Cerebellar cortex (tissue), 1 donor: ENCODE measurements at places on chromosomes 3 and 15.

DNA sequence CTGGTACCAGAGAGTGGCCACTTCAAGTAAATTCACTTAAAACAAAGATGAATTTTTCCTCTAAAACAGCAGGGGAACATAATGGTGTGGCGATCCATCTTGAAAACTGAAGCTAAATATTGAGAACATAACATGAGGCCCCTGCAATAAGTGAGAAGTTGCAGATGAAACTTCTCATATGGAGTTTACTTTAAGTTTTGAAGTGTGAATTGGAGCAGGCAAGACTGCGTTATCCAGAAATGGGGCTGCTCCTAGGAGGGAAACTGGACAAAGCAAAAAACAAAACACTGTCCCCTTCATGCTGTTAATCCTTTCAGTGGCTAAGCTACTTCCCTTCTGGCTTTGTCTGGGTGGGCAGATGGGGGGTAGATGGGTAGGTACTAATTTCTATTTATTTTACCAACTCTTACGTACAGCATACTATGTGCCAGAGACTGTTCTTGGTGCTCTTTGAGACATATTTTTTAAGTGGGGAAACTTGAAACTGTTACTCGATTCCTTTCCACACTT, 172.8 kb downstream of the TAFA4 start:
- no peak for DNase-seq

- no peak for DNase-seq
These were observed 5.4 kb downstream of the ANKRD63 start for GRCh38 chr15:40277471-40277870.

DNA sequence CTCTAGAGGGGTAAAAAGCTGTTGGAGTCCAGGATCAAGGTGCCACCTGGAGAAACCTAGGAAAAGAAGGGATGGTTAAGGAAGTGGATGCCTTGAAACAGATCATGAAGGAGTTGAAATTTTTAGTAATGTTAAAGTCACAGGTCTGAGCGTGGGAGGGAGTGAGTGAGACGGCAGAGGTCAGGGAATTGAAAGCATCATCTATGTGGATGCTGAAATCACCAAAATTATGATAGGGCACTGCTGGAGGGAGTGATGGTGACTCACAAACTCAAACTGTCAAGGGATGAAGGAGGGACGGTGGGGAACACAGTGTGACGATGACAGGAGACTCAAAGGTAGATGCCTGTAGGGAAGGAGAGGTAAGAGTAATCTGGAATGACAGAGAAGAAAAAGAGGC, 205.7 kb downstream of the OSBPL10 start:
- DNase-seq = no peak

DNA sequence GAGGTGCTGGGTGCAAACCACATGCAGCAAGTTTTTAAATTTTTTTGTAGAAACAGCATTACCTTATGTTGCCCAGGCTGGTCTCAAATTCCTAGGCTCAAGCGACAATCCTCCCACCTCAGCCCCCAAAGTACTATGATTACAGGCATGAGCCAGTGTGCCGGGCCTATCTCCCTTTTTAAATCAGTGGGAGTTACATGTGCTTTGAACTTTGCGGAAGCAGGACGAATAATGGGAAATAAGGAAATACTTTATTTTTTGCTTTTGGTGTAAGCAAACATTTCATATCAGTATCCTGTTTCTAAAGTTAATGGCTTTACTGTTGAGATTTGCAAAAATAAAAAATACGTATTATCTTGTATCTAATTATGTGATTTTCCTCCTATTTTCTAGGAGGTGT, 9.1 kb downstream of the NR1D2 start:
- no peak for DNase-seq

DNA sequence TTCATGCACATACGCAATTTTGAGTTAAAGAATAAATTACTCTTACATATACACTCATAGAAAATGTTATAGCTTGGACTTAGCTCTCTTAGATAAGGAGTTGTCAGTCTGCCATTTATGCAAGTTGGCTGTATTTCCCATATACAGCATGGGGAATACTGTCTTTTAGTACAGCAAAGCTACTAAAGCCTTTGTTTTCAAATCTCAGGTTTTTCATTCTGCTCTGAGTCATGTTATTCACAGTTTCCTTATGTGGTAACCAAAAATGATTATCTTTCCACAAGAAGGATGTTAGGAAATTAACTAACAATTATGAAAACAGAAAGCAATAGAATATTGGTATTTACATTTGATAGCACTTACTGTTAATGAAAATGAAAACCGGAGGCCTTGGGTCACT, 4.3 kb upstream of the TIPARP start:
- no peak for DNase-seq

- DNase-seq = no peak
These were observed 142.3 kb downstream of the TMCO5A start for GRCh38 chr15:38076786-38077185.
